Amniotic stem cell (primary cell): ENCODE measurements at places on chromosomes 12 and 14.

DNA sequence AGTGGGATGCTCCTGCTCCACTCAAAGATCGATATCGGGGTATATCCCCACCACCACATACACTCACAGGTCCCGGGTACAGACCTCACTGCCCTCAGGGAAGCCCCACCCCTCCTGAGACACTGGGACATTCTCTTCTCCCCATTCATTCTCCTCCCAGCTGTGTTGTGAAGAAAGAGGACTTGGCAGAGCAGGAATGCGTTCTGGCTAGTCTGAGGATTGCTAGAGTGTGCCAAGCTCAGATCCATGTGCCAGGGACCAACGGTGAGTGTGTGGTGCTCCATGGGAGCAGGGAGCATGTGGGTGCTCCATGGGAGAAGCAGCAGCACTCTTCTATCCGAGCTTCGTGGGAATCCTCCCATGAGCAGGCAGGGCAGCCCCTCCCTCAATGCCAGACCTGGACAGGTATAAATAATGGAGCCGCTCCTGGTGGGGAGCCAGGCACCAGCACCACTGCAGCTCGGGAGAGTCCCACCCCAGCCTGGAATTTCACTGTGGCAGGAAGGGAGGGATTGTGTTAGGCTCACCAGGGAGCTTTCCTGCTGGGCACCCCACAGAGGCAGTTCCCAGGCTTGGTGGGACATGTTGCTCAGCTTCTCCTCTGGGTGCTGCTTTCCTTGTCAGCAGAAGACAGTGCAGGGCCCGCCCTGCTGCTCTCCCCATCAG is 2.3 kb upstream of the KRT5 start:
- no peak for DNase-seq

GRCh38 chr14:62076825-62077605 is 314.8 kb downstream of the SNAPC1 start:
- no peak for DNase-seq

GRCh38 chr14:72948481-72949138 is 22.3 kb downstream of the DCAF4 start:
- peak; percentile 32 for DNase-seq

- no peak for DNase-seq
These were observed 32.7 kb downstream of the RTRAF start for GRCh38 chr14:52021957-52022600.
